ENCODE measurements at places on chromosomes 7 and 10.

DNA sequence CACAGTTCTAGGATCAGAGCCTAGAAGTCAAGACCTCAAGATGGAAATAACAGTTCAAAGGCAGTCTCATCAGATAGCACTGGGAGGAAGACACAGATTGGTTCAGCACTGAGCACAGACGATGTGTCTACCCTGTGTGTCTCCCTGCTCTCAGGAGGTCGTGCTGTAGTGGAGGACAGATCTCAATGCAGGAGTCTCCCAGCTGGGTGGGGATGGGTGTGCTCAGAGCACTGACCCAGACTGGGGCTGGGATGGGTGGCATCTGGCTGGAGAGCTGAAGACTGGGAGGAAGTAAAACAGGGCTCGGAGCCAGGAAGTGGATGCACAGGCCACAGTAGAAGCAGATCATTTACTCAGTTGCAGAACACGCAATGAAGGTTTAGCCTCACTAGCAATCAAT lies 69.5 kb upstream of the GDF10 start:
- DNase-seq = no peak

DNA sequence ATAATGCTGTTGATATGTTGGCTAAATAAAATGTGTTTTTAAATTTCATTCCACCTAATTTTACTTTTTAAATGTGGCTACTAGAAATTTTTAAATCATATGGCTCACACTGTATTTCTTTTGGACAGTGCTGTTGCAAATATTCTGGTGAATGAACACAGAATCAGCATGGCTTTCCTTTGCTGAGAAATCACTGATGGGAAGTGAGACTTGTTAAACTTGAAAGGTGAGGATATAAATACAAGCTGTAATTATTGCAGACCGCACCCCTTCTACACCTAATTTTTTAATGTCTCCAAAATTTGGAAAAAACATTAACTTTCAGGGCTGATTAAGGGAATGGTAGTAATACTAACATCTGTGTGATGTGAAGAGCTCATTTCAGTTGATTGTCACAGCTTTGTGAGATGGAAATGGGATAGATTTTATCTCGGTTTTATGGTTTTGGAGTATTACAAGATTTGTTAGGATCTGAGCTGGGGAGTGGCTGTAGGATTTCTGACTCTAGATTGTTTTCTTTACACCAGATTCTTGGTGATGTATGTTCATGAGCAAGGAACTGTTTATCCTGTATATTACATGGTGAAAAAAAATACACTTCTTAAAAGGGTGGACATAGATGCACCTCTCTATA lies 1.3 kb downstream of the MIOS start:
- DNase-seq = no peak

DNA sequence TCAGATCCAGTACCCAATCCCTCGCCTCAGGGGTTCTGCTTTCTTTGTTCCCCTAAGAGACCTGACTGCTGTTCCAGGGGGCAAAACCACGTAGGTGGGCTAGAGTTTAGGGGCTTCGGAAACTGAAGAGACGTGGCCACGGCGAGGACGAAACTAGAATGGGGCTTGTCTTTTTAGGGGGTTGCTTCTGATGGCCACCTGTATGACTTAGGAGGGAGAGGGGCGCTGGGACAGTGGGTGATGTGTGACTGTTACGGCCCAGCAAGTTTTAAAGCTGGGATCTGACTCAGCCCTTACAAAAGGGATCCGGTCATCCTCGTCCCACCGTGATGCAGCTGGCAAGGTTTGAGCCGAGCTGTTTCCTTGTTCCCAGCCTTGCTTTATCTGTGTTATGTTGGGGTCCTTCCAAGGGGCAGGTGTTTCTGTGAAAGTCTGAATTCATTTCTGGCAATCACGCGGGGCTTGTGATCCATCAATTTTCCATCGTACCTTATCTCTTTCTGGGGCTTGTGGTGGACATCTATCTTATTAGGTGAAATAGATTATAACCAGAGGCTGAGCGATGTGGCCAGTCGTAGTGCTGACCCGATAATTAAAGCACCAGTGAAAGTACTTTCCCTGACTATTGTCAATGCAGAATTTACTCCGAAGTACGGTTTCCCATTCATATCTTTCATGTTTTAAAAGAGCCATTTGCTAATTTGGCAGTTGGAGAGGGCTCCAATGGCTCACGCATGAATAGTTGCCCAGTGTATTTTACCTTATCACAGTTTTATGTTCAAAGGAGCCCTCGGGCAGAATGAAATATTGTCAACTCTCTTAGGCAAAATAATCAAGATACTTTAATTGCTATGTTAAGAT lies 830 bp downstream of the MET start:
- no peak for DNase-seq

DNA sequence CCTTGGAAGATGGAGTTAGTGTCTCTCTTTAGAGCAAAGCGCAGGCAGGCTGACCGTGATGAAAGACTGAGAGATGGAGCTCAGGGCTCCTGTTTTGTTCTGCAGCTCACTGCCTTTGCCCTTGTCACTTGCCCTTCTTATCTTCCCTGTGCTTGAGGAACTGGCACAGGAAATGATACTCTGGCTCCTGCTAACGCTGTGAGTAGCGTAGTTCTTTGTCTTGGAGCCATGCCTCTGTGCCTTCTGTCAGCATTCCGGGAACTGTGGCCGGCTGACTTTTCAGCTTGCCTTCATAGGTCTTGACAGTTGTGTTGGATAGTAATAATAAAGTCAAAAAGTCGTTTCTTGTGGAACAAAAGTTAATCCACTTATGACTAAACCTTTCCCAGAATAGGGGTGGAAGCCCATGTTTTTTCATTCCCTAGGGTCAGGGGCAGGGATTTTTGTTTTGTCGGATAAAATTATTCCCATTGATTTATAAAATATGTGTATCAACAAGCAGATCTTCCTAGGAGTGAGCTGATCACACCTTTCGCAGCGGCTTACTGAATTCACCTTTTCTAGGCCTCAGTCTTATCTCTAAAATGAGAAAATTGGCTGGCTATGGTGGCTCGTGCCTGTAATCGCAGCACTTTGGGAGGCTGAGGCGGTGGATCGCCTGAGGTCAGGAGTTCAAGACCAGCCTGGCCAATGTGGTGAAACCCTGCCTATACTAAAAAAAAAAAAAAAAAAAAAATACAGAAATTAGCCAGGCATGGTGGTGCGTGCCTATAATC lies 16.6 kb upstream of the TMEM236 start:
- DNase-seq = no peak

DNA sequence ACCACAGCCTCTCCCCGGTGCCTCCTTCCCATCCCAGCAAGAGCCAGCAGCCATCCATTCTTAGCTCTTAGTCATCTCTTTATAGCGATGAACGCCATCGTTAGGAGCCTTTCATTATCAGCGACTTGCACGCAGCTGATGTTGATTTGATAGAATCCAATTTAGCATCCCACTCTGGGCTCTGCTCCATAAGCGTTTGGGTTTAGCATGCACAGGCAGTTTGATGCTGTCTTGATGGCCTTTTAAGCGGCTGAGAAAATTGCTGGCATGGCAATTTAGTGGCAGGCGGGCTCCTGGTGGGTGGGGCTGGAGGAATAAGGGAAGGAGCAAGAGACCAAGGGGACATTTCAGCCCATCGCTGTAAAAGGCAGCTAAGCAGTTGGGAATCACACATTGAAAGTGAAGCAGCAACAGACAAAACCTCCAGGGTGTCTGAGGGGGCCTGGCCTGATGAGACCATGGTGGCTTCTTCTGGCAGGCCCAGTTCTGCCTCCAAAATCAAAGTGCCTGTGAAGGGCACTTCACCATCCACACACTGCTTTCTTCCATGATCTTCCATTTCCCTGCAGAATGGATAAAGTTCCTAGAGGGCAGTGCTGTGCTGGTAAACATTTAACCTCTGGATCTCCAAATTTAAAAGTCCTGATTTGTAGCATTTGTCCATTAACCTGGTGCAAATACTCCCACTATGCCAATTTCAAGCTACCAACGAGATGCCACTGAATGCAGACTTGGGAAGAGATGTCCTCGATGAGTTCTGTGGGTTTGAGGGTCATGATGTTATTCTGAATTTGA lies 107.8 kb upstream of the PLXNA4 start:
- no peak for DNase-seq

GRCh38 chr7:23907012-23907411 lies 197.0 kb downstream of the STK31 start:
- no peak for DNase-seq

DNA sequence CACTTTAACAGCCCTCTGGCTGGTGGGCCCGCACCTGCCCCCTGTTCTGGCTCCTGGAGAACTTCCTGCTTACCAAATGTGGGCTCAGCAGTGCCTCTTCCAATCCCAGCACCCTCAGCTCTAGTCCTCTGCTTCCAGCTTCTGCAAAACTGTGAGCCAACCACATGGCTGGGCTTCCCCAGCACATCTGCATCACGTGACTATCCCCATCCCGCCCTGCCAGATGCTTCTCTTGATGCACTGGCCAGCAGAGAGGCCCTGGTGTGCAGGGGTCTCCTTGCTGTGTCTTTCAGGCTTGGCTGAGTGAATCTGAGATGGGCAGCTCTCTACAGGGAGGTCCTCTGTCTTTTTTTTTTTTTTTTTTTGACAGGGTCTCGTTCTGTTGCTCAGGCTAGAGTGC lies 43.8 kb upstream of the DMBT1 start:
- no peak for DNase-seq

DNA sequence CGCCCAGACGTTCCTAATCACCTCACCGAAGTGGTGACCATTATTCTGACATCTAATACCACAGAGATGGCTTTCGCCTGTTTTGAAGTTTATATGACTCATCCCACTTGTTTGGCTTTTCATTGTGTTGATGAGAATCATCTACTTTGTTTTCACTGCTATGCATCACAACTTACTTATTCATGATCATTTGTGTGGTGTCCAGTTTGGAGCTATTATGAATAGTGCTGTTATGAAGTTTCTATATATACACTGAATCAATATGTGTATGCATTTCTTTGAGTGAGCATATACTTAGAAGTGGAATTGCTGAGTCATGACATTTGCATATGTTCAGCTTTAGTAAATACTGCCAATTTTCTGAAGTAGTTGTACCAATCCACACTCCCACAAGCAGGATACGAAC lies 38.6 kb upstream of the TNKS2 start:
- no peak for DNase-seq

GRCh38 chr7:28405662-28406061 lies 6.7 kb upstream of the CREB5 start:
- no peak for DNase-seq

DNA sequence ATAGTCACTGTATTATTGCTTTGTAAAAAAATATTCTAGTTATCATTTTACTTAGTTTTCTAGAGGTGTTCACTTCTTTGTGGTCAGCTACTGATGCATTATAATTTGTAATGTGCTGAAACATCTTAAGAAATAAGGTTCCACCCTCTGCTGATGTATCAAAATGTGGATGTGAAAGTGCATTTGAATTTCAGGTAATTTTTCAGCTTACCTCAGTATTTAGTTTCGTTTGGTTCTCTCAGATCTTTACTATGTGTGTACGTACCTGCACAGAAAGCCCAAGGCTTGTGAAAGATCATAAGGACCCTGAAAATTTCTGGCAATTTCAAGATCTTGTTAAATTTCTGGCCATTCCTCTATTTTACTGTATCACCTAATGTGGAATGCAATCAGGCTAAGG lies 542.3 kb upstream of the TPK1 start:
- DNase-seq = no peak

GRCh38 chr7:151309311-151309710 lies 32.3 kb upstream of the NUB1 start:
- DNase-seq = no peak

All from left renal pelvis (tissue), 4 donors.